ENCODE measurements at places on chromosomes 7 and 10.
A peak's percentile ranks its signal among the peaks of the same experiment; 100 is the strongest.

GRCh38 chr7:104160375-104160774 is 47.4 kb downstream of the ORC5 start:
- no peak for DNase-seq

GRCh38 chr7:105934572-105935185 is 28.4 kb upstream of the CDHR3 start:
- DNase-seq: peak; percentile 25

- DNase-seq: peak; percentile 22
Measured at GRCh38 chr10:123942114-123942861, 50.7 kb upstream of the CPXM2 start.

DNA sequence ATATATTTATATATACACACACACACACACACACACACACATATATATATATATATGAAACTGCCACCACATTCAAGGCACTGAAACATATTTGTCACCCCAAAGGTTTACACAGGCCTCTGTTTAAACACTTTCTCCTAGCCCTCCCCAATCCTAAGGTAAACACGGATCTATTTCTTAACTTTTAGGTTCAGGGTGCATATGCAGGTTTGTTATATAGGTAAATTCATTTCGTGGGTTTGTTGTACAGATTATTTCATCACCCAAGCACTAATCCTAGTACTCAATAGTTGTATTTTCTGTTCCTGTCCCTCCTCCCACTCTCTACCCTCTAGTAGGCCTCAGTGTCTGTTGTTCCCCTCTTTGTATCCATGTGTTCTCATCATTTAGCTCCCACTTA is 305.0 kb downstream of the GPR37 start:
- DNase-seq: no peak

- no peak for DNase-seq
Measured at GRCh38 chr7:12490940-12491339, 79.6 kb upstream of the SCIN start.

- DNase-seq: no peak
Measured at GRCh38 chr7:68429411-68430117, 1168.7 kb upstream of the AUTS2 start.

- no peak for DNase-seq
Measured at GRCh38 chr10:17790651-17791050, 18.5 kb upstream of the MRC1 start.

DNA sequence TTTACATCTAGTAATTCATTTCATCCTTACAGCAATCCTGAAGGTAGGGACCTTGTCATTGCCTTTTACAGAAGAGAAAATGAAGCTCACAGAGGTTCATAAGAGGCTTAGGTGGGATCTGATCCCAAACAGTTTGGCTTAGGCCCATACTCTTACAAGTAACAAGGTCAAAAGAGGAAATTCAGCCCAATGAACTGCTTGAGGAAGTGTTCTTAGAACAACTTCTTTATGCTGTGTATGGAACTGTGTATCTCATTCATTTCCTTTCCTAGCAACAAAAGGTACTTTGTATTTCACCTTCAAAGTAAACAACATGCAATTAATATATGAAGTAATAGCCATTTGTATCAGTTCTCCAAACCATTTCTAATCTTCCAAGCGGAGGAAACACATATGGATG is 79.3 kb downstream of the AVL9 start:
- no peak for DNase-seq

DNA sequence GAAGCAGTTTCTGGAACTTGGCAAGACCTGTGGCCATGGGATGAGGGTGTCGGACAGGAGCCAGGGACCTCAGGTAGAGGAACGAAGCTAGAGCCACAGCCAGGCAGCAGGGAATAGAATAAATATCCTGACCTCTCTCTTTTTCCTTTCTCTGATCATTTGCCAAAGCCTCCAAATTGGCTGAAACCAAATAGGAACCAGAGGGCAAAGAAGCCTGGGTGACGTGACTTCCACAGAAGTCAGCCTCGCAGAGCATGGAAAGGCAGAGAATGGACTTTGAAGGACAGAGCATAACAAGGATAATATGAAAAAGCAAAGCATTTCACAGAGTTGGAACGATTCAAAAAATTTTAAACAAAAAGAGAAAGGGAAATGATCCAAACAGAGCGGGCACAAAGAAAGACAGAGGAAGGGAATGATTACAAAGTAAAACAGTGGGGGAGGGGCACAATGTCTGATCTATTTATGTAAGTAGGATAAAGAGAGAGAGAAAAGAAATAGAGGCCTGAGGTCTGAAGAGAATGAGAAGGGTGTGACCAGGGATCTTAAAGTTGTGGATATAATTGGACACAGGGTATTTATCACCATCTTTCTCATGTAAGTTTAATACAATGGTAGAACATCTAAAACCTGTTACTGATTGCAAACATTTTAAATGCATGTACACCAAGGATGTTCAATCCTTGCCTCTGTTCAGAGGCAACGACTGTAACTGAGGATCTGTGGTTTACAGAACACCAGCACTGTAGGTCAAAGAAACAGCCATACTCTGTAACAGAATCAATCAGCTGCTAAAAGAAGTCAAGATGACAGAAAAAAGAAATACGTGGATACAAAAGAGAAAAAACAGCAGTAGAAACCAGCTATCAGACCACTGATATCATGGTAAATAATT is 4.5 kb upstream of the ZEB1 start:
- DNase-seq: no peak

GRCh38 chr7:1640376-1641172 is 29.5 kb upstream of the ELFN1 start:
- no peak for DNase-seq

DNA sequence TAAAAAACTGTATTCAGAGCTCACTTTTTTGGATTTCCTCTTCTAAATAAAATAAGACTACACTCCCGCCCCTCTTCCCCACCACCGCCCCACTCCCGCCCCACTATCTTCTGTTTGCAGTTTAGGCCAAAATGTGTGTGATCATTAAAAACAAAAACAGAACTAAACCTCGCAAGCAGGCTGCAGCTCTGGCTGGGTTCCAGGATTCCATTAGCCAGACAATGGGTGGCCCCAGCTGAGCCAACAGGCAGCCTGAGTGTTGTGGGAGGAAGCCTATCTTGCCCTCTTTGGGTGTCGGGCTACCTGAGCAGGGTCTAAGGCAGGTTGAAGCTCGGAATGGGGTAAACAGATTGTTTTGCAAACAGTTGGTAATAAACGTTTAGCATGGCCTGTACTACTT is 41.7 kb downstream of the ARL4A start:
- no peak for DNase-seq

Data from trophoblast cell (in vitro differentiated cells and primary cell).